ENCODE measurements at places on chromosomes 13 and 19.

- DNase-seq, result no peak
These were observed 435 bp downstream of the KLK11 start for GRCh38 chr19:51025809-51026553.

GRCh38 chr19:7605490-7606222, 10.0 kb downstream of the CAMSAP3 start:
- DNase-seq, result peak; percentile 65

- DNase-seq, result peak; percentile 78
These were observed 1.0 kb upstream of the ICAM5 start for GRCh38 chr19:10288662-10289166.

DNA sequence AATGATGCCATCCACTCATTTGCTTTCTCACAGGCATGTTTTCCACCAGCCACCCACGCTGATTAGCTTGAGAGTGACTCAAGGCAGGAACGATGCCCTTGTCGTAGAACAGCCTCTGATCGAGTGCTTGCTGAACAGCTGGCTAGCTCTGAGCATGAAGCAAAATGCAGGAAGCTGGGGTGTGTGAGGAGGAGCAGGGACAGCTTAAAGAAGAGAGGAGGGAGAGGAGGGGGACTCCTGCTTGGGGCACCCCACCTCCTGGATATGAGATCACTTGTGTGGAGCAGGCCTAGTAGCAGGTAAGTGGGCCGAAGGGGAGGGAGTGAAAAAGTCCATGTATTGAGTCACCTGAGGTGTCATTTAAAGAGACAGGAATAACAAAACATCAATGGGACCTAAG, 48.8 kb downstream of the IRS2 start:
- DNase-seq, result no peak

DNA sequence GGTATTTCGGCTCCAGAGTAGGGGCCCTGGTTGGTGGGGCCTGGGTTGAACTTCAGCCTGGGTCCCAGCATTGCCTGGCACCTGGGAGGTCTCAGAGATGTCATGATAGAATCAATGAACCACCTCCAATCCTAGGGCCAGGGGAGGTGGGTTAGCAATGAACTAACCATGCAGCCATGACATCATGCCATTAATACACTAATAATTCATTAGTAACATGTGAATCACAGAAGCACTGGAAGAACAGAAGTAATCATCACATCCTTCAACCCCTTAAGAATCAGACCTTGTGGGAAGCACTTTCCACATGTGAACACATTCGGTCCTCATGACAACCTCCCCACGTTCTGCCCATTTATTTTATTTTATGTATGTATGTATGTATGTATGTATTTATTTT, 6.9 kb downstream of the NOSIP start:
- no peak for DNase-seq

DNA sequence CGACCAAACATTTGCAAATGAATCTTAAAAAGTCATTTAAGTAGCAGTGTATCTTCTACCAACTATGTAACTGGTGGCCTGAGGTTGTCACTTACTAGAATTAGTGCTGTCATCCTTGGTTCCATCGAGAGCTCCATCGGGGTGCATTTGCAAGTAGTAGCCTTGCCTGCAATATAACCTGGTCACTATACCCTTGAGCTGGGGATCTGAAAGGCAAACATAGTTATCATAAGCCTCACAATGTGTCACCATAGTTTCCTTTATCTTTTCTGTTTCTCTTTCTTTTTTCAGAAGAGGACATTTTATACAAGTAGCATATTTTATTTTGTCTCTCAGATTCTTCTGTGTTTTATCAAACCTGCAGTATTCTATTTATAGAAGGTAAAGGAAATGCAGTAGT, 422.6 kb downstream of the ITGBL1 start:
- no peak for DNase-seq

GRCh38 chr19:12766051-12766521, 9.3 kb downstream of the HOOK2 start:
- DNase-seq, result no peak

DNA sequence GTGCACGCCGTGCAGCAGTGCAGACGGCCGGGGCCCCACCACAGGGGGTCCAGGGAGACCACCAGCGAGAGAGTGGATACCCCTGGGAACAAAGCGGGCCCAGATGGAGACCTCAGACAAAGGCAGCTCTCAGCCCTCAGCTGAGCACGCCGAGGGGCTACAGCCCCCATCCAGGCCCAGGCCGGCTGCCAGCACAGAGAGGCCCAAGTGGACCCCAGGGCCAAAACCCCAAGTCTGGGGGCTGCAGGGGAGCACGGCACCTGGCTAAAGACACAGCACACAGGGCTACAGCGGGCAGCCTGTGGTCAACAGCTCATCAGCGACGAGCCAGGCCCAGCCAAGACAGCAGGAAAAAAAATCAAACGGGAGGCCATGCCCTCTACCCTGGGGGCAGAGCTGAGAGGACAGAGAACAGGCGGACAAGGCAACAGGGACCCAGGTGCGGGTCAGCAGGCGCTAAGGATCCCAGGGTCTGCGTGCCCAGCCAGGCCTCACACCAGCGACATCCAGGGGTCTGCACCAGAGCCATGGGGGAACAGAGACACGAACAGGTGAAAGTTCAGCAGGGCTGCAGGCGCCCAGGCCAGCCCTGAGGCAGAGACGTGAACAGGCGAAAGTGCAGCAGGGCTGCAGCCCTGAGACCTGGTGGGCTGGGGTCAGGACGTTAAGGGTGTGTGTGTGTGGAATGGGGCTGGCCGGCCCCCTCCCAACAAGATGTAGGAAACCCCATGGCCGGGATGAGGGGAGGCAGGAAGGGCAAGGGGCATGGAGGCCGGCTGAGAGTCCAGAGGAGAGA, 34.3 kb downstream of the RASA3 start:
- DNase-seq, result no peak

GRCh38 chr13:74836628-74837027, 645.3 kb downstream of the TBC1D4 start:
- DNase-seq, result no peak

DNA sequence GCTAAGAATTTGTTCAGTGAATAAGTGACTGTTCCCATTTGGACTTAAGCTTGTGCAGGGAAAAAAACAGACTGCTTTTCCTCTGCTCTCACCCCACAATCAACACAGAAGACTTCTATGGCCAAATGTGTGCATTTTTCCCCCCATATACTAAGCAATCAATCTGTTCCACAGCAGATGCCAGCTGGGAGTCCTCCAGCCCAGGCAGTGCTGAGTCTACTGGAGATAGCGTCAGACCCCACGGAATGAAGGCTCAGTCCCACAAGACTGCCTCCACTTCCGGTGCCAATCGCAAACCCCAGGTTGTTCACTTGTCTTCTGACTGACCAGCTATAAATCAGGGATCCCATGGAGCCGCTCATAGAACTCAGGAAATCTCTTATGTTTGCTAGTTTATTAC, 69.5 kb upstream of the ANKRD10 start:
- DNase-seq, result no peak

- DNase-seq, result no peak
These were observed at the start of gene PABPC3 for GRCh38 chr13:25095851-25096453. Gene PABPC3, plus strand, starts transcription at chr13:25096136. Its CDS starts 63 bp downstream, at chr13:25096199.

DNA sequence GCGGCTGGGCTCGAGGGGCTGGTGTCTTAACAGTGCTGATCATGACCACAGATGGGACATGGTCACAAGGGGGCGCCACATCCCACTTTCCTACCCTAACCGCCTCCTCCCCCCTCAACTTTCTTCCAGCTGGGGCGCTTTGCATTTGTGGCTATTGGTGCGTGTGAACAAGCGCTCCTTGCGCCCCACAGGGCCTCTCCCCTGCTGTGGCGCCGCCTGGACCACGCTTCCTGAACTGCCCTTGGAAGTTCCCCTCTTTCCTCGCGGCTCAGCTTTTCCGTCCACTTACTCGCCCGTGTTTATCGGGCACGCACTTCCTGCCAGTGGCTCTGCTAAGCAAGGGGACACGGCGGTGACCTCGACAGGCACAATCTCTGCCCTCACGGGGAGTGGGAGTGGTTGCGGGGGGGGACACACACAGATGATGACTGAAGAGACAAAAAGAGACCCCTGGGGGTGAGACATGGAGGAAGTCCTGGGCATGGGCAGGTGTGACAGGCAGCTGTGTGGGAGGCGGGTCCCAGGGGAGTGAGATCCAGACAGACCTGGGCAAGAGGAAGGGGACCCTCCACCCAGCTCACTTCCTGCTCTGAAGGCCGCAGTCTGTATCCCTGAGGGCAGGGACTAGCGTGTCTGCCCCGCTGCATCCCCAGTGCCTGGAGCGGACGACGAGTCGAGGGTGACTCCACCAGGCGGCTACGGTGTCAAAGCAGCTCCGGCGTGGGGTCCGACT, 40.3 kb downstream of the ZNF787 start:
- DNase-seq, result peak; percentile 38

DNA sequence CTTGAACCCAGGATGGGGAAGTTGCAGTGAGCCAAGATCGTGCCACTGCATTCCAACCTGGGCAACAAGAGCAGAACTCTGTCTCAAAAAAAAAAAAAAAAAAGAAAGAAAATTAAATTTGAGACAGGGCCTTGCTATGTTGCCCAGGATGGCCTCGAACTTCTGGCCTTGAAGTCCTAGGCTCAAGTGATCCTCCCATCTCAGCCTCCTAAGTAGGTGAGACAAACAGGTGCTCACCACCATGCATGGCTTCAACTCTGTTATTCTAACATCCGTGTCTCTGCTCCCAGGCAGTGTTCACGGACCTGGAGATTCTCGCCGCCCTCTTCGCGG, 40.3 kb downstream of the PDE4A start:
- DNase-seq, result no peak

DNA sequence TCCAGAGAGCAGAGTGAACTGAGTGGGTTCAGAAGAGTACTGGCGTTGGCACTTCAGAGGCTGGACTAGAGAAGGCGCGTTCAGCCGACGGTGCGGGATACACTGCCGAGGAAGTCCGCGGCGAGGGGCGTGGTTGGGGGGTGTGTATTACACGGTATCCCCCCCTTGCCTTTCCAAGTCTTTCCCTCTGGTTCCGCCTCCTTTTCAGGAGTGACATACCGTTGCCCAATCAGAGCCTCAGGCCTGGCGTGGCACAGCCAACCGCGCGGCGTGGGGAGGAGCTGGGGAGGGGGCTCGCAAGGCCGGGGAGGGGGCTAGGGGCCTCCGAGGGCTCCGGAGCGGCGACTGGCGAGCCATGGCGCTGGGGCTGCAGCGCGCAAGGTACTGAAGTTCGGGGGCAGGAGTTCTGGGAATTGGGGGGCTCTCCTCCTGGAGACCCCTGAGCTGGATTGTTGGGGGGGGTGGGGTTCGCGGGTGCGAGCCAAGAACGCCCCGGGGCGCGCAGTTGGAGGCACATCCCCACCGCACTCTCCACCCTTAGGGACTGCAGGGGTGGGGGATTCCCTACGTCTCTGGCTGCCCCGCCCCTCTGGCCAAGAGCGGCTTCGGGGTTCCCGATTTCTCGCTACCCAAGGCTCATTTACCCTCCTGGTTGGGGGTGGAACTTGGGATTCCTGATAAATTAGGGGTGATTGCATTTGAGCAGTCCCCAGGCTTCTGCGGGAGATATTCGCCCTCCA, at the start of gene HIF3A:
Gene HIF3A, plus strand, starts transcription at position 321 of the 740 bp plus-strand sequence. Its CDS starts 35 bp downstream, at position 356.
- no peak for DNase-seq

GRCh38 chr19:1678073-1678472, 25.7 kb upstream of the TCF3 start:
- no peak for DNase-seq

DNA sequence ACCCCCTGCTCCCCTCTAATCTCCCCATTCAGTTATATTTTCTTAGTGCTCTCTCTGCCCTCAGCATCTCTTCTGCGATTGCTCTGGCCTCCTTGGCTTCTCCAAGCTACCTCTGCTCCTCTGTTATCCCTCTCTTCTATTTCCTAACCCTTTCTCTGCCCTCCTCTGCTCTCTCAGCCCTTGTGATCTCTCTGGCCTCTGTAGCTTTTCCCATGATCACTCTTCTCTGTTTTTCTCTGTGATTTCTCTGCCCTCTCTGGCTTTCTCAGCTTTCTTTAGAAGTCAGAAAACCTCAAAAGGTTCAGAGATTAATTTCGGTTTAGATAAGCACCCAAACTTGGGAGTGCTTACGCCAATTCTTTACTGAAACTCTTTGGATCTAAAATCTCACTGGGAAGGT, 795.0 kb downstream of the DIAPH3 start:
- DNase-seq, result no peak

- no peak for DNase-seq
These were observed 114.8 kb downstream of the KATNAL1 start for GRCh38 chr13:30192320-30193093.

GRCh38 chr13:91355099-91355825, 7.8 kb downstream of the MIR17HG start:
- no peak for DNase-seq

GRCh38 chr13:73449252-73449651, 390.4 kb downstream of the KLF5 start:
- no peak for DNase-seq

- DNase-seq, result no peak
These were observed 4.6 kb upstream of the EPN1 start for GRCh38 chr19:55670280-55671053.

- DNase-seq, result no peak
These were observed 18.3 kb downstream of the FBXO27 start for GRCh38 chr19:39014037-39014436.

DNA sequence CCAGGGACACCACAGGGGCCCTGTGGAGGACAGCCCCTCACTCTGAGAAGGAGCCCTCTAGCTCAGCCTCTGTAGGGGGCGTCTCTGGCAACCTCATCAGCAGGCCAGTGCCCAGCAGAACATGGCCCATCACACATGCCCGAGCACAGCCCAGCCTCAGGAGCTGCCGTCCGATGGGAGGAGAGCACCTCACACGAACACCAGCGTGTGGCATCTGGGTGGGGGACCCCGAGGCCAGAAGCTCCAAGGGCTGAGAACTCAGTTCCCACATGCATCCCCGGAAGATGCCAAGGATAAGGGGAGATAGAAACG, 11.3 kb downstream of the SH3GL1 start:
- no peak for DNase-seq

DNA sequence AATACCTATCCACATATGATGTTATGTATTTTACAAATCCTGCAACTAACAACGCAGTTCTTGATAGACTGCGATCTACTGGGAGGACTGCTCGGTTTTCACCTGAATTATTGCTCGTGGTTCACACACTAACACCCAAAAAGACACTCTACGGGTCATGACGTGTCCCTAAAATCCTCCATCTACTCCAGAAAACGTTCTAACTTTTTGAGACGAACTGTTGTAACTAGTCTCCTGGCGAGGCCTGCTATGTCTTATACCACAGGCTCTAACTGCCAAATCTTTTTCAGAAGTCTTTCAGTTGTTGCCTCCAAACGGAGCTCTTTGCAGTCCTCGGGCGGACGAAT, 108.2 kb downstream of the KCNRG start:
- no peak for DNase-seq

- DNase-seq, result no peak
These were observed 16.4 kb upstream of the WASF3 start for GRCh38 chr13:26541041-26541440.

Measured in Jurkat, Clone E6-1 (cell line).